WTC11 (cell line): ENCODE measurements at places on chromosomes 3 and 15. TPM values are rescaled to one million over a fixed set of nuclear protein-coding genes. Genes with fewer than 3 reads are reported as not detected.

DNA sequence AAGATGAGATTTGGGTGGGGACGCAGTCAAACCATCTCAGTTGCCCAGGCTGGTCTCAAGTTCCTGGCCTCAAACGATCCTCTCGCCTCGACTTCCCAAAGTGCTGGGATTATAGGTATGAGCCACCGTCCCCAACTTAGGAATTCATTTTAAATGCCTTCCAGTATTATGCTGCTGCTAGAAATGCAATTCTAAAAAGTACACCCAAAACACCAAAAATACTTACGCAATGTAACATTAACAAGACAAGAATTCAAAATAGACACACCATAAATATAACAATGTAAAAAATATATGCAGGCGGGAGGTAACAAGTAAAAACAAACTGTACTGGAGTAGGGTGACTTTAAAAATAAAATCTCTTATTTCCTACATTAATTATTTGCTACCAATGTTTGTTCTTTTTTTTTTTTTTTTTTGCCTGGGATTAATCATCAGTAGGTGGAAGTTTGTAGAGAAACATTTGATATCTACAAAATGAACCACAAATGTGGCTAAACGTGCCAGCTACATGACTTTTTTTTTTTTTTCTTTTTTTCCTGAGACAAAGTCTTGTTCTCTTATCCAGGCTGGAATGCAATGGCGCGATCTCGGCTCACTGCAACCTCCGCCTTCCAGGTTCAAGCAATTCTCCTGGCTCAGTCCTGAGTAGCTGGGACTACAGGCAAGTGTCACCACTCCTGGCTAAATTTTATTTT, 56.8 kb downstream of the SETMAR start:
- no peak for DNase-seq

DNA sequence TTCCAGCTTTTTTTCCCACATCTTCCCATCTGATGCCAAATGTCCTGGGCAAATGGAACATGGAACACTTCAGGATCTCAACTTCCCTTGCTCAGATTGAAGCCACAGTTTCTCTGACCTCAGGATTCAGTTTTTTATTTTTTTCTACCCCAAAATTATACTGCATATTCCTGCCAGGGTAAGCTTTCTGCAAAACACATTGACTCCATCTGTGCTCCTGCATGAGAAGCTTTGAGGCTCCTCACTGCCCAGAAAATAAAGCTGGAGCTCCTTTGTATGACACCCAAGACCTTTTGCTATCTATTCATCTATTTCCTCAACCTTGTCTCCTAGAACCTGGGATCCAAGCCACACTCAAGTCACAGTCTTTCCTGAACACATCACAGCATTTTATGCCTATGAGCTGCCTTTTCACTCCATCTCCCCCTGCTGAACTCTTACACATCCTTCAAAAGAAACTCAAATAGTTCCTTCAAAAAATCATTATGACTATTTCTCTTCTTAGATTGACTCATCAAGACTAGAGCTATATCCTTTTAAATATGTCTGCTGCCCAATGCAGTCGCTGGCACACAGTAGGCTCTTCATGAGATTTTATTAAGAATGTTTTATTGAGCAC, 57.4 kb upstream of the PSMD6 start:
- DNase-seq, result no peak

- no peak for DNase-seq
These were observed 66.0 kb downstream of the GPR156 start for GRCh38 chr3:120218981-120219380.

GRCh38 chr3:29281094-29281343, 148 bp downstream of the RBMS3 start:
- no peak for DNase-seq

DNA sequence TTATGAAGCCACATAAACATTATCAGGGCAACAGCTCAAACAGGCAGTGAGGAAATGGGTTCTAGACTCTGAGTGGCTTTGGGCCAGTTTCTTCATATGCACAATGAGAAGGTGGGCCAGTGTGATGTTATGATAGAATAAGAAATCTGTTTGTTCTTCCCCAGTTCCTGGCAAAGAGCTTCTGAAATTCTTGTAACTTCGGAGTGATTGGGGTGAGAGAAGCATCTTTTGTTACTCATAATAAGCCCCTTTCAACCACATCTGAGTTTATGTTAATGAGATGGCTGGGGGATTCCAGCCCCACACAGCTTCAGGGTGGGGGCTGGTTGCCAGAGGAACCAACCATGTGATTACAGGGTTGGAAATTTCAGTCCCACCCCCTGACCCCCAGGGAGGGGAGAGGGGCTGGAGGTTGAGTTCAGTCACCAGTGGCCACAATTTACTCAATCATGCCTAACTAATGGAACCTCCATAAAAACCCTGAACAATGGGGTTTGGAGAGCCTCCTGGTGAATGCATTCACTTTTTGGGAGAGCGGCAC, 57.0 kb upstream of the FRMD4B start:
- no peak for DNase-seq

Gene CPNE9
- total RNA-seq, result 3.2 to 6.6 TPM (median 6.0 TPM) in 3 replicates

DNA sequence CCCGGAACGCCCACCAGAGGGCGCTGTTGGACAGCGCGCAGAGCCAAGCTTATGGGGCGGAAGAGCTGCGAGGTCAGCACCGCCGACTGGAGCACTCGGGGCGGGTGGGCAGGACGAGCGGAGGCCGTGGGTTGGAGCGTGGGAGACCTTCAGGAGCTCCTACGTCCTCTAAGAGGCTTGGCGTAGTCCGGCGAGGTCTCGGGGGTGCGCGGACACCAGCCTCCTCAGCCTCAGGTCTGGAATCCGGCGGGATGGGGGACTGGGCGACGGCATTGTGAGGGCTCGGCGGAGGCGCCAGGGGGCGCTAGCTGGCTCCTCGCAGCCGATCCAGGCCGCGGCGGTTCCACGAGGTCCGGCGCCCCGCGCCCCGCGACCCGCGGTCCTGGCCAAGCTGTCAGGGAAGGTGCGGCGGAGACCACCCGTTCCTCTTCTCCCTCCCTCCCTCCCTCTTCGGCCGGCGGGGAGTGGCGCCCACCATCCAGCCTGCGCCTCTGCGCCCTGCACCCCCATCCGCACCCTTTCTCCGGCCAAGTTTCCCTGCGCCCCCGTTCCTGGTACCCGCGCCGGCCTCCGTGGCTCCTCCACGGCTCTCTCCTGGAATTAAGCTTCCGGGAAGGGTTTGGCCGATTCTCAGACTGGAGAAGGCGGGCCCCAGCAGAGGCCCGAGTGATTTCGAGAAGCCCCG, 24.3 kb upstream of the POLG start:
- DNase-seq, result peak; percentile 74

DNA sequence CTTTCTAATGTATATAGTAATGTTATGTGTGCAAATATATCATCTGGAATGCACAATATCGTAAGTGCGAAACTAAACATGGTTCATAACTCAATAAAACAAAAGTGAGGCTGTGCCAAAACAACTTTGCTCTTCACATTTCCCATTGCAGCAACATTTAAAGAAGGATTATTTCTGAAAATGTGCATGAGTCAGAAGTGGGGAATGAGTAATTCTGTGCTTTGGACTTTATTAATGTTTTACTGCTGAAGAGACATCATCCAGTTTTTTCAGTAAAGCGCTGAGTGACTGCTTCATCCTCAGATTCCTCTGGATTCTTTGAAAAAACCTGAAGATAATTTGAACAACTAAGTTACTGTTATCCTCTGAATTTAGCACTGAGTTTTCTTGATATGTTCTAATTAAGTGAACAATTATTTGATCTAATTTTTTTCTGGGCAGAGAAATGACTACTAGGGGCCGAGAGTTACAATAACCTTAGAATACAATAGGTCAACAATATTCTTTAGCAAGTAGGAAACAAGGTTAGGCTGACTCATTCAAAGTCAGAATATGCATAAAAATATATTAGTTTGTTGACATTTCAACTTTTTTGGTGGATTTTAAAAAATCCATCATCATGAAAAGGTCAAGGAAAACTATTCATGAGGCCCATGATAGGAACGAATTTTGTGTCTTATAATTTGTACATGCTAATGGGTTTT, 20.0 kb upstream of the PLCL2 start:
- DNase-seq, result no peak

Gene RLBP1
- total RNA-seq, result not detected in 3 replicates

Gene ZNF654
- total RNA-seq, result 7.0 to 10.0 TPM (median 8.3 TPM) in 3 replicates

- peak; percentile 77 for DNase-seq
These were observed 106.5 kb upstream of the ACP3 start for GRCh38 chr3:132210476-132211346.

DNA sequence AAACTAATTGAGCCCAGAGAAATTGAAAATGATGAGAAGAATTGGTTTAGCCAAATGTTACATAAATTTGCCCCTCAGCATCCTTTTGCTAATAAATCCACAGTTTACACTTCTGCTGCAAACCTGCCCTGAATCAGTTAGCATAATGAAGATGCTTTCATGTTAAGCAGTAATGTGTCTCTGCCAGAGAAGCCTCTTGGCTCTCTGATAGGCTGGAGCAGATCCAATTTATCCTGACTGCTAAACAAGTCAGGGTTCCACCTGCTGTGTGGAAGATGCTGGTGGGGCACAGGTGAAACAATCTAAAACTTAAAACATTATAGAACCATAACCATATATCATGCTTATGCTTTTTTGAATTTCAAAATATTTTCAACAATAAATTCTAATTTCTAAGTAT, 946.8 kb downstream of the OTOL1 start:
- DNase-seq, result no peak

Gene USP50
- total RNA-seq, result not detected in 3 replicates

- no peak for DNase-seq
These were observed 57.8 kb downstream of the NCEH1 start for GRCh38 chr3:172653004-172653572.

Gene SLC6A11
- total RNA-seq, result 0.85 to 1.5 TPM (median 1.1 TPM) in 3 replicates

DNA sequence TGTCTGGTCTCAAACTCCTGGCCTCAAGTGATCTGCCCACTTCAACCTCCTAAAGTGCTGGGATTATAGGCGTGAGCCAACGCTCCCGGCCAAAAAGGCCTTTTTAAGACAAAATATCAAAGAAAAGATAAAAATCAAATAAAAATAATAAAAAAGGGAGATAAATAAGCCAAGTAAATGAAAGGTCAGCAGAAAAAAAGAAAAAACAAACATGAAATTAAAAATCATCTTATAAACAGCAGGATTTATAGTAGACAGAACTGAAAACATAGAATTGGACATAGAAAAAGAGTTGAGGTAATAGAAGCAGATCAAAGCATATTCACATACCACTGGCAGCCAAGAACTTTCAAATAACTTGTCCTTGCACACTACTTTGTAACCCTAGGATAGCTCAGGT, 983.4 kb downstream of the ROBO2 start:
- DNase-seq, result no peak

GRCh38 chr3:59660376-59660775, 610.6 kb upstream of the CFAP20DC start:
- DNase-seq, result no peak

GRCh38 chr3:109743981-109744380, 406.6 kb upstream of the DPPA4 start:
- DNase-seq, result no peak

GRCh38 chr3:55357796-55358195, 129.3 kb downstream of the WNT5A start:
- no peak for DNase-seq

DNA sequence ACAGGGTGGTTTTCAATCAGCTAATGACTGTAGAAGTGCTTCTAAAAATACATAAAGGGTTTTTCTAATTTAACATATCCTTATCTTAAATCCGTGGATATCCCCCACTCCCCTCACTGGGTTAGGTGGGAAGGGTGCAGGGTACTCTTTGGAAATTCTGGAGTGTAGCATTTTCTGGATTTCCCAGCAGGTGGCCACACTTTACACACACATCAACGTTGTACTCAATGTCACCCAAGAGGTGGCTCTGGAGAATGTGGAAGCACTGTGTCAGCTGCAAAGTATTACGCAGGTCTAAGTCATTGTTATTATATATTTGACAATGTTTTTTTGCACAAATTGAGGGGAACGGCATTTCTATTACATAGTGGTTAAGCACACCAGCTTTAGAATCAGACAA, 168.8 kb downstream of the CHDH start:
- DNase-seq, result no peak

Gene HIGD2B
- 0.18 TPM in 1 of 3 replicates, not detected in the others for total RNA-seq

DNA sequence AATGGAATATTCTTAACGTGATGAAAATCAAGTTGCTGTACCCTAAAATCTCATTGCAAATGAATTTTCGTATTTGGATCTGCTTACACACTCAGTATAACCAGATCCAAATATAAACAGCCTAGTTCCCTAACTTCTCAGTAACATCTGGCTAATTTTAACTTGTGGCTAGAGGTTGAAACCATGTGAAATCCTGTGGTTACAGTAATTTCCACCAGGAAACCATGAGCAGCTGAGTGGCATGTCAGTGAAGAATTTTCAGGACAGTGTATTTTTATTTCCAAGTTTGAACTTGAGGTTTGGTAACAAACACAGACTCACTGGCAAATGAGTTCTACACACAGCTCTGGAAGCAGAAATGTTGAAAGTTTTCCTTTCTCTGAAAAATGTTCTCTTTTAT, 754.1 kb downstream of the NR2F2 start:
- no peak for DNase-seq

Gene DOCK3
- total RNA-seq, result 5.2 to 5.6 TPM (median 5.5 TPM) in 3 replicates

DNA sequence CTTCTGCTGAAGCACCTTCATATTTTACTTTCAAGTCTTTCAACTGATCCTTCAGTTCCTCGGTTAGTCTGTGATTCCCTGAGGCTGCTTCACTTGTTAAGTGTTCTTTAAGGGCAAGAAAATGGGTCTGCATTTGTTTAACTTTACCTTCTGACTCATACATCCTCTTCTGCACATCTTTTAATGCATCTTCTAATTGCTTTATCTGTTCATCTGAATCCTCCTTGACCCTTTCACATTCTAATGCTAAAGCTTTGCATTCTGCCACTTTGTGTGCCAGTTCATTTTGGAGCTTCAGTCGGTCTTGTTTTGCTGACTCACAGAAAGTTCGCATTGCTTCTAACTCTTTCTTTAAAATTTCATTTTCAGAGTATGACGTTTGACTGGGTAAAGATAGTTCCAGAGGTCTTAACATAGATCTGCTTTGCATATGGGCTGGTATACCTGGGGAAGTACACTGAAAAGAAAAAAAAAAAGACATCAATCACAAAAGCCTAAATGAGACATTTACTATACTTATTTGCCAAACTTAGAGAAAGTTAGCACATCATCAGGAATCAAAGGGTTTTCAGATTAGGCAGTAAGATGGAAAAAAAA, 94.3 kb downstream of the UACA start:
- DNase-seq, result no peak

DNA sequence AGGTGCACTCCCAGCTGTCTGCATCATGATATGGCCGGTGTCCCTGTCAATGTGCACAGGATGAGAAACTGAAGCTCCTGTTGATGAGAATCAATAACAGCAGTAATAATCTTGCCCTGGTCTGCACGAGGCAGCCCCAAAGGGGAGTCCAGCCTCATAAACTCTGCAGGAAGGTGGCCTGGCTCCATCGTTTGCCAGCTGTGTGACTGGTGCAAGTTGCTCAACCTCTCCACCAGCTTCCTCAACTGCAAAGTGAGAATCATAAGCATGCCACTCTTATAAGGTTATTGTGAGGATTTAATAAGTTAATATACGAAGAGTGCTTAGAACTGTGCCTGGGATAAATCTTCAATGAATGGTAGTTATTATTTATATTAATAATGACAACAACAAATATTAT, 203.4 kb upstream of the HES1 start:
- DNase-seq, result no peak

Gene TGM4
- not detected in 3 replicates for total RNA-seq

Gene FRMD4B
- 4.0 to 6.7 TPM (median 5.9 TPM) in 3 replicates for total RNA-seq
